Sciatic nerve (tissue), 2 donors: ENCODE measurements at places on chromosomes 1 and 21. TPM values are rescaled to one million over a fixed set of nuclear protein-coding genes. Genes with fewer than 3 reads are reported as not detected.

GLRX2 gene
- total RNA-seq = 16.0 TPM

- no peak for DNase-seq
Observed at GRCh38 chr21:25855576-25855975, 120.8 kb downstream of the GABPA start.

DNA sequence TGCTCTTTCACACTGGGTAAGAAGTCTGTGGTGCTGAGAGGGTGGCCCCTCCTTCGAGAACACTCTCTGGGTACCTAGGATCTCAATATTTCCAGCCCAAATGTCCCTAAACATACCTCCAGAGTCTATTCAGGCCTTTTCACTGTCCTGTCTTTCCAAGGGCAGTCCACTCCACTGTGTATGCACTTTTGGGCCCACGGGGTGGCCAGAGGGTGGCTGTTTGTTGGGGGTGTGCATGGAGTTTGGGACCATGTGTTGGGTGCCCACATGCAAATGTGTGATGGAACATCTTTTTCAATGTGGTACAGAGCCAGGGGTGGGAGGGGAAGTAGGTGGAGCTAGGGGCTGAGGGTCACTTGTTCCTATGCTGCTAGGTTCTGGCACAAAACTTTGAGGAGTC is 87.5 kb downstream of the FAM78B start:
- DNase-seq = no peak

DNA sequence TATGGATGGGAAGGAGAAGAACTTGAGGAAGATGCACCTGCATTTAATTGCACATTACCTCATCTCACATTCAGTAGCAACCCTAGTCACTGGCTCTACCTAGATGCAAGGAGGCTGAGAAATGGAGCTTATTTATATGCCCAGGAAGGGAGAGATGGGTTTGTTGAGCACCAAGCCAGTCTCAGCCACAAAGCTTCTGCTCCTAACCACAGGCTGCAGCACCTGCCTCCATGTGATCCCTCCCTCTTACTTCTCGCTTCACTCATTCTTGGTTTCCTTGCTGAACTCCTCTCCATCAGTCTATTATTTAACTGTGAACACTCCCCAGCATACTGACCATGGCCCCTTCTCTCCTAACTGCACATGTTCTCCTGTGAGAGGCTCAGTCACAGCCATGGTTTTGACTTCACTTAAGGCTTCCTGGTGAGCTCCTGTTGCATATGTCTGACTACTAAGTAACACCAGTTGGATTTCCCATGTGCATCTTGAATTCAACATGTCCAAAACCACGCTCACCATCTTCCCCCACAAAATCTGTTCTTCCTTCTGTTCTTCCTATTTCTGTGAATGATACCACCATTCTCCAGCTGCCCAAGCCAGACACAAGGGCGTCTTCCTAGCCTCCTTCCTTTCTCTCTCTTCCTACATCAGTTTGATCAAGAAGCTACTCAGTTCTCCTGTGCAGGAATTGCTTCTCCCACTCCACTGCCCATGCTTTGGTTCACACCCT is 139.8 kb downstream of the AK5 start:
- DNase-seq = no peak

DNA sequence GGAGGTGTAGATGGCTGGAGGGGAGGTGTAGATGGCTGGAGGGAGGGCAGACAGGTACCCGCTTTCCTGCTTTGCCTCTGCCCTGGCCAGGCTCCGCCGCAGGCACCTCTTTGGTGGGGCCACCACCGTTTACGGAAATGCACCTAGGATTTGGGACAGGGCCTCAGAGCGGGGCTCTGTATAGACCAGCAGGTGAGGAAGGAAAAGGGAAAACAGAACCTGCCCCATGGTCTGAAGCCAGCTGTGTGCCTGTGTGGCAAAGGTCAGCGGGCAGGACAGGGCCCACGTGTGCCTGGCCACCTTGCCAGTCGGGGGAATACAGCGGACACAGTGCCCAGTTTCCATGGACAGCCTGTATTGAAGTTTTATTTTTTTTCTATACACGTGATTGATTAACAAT is 12.1 kb upstream of the PTTG1IP start:
- no peak for DNase-seq

GRCh38 chr1:218617986-218618385 is 272.9 kb downstream of the TGFB2 start:
- no peak for DNase-seq

DNA sequence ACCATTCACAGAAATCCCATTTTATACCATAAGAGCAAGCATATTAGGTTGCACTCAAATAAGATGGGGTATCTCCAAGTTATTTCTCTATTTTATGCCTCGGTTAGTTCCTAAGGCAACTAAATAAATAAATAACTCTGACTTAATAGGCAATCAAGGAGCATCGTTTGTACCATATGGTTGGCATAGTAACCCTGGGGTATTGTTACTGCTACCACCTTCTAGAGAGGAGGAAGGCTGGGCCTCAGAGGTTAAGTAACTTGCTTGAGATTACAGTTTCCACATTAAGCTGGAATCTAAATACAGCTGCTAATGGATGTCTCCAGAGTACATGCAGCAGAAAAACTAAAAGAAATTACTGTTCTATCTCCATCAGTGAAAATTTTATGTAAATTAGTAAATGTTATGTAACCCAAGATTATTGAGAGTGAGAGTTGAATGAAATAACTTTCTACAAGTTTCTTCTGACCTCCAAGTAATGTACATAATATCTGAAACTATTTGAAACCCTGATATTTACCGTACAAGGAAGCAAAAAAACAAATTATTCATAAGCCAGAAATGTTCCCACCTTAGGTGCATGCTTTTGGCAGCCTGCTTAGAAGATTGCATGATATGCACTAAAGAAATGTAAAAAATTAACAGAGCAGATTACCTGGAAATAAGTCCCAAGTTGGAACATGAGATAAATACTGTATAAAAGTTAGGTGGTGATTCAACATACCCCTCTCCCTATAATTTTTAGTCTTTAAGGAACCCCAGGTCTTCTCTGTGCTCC is 127.0 kb downstream of the CRB1 start:
- no peak for DNase-seq

GRCh38 chr1:5724847-5725246 is 267.4 kb downstream of the NPHP4 start:
- DNase-seq = peak; percentile 42

- no peak for DNase-seq
Observed at GRCh38 chr1:91450260-91450659, 45.6 kb upstream of the HFM1 start.

GRCh38 chr1:206855859-206856258 is 9.6 kb upstream of the IL20 start:
- no peak for DNase-seq

- DNase-seq = no peak
Observed at GRCh38 chr21:24545807-24546361, 1061.4 kb downstream of the MRPL39 start.

DNA sequence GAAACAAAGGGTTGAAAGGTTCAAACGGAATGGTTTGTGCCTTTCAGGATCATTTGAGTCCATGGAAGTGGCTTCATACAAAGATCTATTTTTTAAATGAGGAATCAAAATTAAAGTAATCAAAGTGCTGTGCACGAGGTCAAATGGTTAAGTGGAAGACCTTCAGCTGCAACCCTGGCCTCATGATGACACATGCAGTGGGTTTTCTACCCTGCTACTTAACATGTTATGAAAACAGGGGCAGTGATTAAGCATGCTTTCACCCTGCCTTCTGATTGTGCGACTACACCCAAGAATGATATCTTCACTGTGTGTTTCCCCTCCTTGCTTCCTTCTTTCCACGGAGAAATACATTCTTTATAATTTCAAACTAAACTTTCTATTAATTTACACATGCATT is 604.2 kb downstream of the LRRIQ3 start:
- no peak for DNase-seq

- DNase-seq = no peak
Observed at GRCh38 chr1:56934430-56935060, 31.3 kb downstream of the C8B start.

DNA sequence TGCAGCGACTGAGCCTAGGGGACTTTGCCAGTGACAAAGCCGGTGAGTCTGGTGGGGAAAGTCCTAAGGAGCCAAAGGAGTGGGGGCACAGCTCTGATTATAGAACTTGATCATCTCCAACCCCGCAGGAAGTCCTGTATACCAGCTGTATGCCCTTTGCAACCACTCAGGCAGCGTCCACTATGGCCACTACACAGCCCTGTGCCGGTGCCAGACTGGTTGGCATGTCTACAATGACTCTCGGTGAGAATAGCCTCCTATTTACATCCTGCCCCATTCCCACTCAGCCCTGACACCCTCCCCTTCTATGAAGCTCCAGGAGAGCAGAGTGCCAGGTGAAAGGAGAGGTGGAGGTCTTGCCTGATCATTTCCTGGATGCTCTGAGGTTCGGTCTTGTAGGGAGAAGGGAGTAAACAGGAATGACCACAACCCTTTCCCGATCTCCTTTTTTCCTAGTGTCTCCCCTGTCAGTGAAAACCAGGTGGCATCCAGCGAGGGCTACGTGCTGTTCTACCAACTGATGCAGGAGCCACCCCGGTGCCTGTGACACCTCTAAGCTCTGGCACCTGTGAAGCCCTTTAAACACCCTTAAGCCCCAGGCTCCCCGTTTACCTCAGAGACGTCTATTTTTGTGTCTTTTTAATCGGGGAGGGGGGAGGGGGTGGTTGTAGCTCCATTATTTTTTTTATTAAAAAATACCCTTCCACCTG is 1.2 kb upstream of the PPOX start:
- DNase-seq = no peak
